ENCODE measurements at places on chromosomes 13 and 19. TPM values are rescaled to one million over a fixed set of nuclear protein-coding genes. Genes with fewer than 3 reads are reported as not detected.

Gene GARIN5A
- 0.57 TPM for total RNA-seq

DNA sequence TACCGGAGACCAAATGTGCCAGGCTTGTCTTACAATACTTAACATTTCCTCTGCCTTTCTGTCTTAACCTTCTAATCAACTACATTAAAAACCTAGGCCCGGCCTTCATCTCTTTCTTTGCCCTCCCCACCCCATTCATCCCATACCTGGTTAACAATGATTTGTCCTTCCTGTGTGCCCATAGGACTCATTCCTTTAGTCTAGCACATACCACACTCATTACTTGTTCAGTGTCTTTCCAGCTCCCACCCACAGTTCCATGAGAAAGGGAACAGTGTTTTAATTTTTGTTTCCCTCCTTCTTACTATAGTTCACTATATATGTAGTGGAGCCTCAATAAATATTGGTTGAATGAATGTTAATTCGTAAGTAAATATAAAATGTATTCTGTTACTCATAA is 2.4 kb downstream of the CLN5 start:
- H3K27me3 ChIP-seq, result peaks cover 10% of the 10 kb centered on the region
- H3K4me3 ChIP-seq, result no peak overlapping the region
- H3K36me3 ChIP-seq, result peaks cover 22% of the 10 kb centered on the region
- no peak for DNase-seq
- H3K4me1 ChIP-seq, result peaks cover 31% of the 10 kb centered on the region

Gene RINL
- total RNA-seq, result 74.2 TPM

- peaks cover 9% of the 10 kb centered on the region for H3K4me1 ChIP-seq
- peaks cover 7% of the 10 kb centered on the region for H3K27me3 ChIP-seq
- H3K36me3 ChIP-seq, result no peaks in the 10 kb centered on the region
- H3K4me3 ChIP-seq, result no peak overlapping the region
- no peak for DNase-seq
- H3K27ac ChIP-seq, result no peak overlapping the region
These were observed 44.6 kb downstream of the ZNF787 start for GRCh38 chr19:56076498-56076897.

- H3K4me1 ChIP-seq, result no peaks in the 10 kb centered on the region
- H3K4me3 ChIP-seq, result no peak overlapping the region
- no peak for DNase-seq
- H3K36me3 ChIP-seq, result no peaks in the 10 kb centered on the region
- peaks cover 1% of the 10 kb centered on the region for H3K27me3 ChIP-seq
These were observed 270.3 kb upstream of the TMTC4 start for GRCh38 chr13:100944791-100945345.

DNA sequence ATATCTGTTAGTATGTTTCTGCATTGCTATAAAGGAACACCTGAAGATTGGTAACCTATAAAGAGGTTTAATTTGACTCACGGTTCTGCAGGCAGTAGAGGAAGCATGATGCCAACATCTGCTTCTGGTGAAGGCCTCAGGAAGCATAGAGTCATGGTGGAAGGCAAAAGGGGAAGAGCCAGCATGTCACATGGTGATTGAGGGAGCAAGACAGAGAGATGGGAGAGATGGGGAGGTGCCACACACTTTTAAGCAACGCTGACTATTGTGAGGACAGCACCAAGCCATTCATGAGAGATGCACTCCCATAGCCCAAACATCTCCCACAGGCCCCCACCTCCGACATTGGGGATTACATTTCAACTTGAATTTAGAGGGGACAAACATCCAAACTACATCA is 32.8 kb downstream of the COG6 start:
- H3K4me1 ChIP-seq, result peaks cover 17% of the 10 kb centered on the region
- H3K4me3 ChIP-seq, result no peak overlapping the region
- H3K27ac ChIP-seq, result peak overlapping the region; percentile 51
- no peak for DNase-seq
- H3K36me3 ChIP-seq, result peaks cover 10% of the 10 kb centered on the region
- H3K27me3 ChIP-seq, result no peaks in the 10 kb centered on the region

GRCh38 chr19:38385804-38386257 is 2.0 kb downstream of the GGN start:
- H3K36me3 ChIP-seq, result peaks cover 26% of the 10 kb centered on the region
- no peak overlapping the region for H3K27ac ChIP-seq
- H3K4me3 ChIP-seq, result no peak overlapping the region
- H3K27me3 ChIP-seq, result peaks cover 27% of the 10 kb centered on the region
- DNase-seq, result no peak

Gene SHANK1
- not detected for total RNA-seq

Gene KLK2
- 0.44 TPM for total RNA-seq

DNA sequence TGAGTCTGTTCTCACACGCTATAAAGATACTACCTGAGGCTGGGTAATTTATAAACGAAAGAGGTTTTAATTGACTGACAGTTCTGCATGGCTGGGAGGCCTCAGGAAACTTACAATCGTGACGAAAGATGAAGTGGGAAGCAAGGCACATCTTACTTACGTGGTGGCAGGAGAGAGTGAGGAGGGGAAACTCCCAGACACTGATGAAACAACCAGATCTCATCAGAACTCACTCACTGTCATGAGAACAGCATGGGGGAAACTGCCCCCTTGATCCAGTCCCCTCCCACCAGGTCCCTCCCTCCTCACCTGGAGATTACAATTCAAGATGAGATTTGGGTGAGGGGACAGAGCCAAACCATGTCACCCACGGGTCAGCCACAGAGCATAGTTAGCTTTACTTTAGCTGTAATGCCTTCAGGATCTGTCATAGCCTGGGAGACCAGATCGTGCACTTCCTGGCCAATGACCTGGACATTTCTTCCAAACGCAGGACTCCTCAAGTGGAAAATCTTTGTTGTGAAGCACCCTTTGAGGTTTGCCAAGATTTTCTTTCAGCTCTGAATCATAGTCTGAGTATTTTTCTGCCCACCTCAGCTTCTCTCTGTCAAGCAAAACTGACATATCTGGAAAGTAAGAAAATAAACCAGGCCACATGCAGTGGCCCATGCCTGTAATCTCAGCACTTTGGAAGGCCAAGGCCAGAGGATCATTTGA is 25.2 kb upstream of the HIF3A start:
- peaks cover 53% of the 10 kb centered on the region for H3K27me3 ChIP-seq
- H3K4me1 ChIP-seq, result peaks cover 3% of the 10 kb centered on the region
- no peaks in the 10 kb centered on the region for H3K36me3 ChIP-seq
- H3K4me3 ChIP-seq, result no peak overlapping the region
- DNase-seq, result no peak
- no peak overlapping the region for H3K27ac ChIP-seq

Gene ONECUT3
- not detected for total RNA-seq

Gene PNMA8A
- 1.7 TPM for total RNA-seq
